ENCODE measurements at places on chromosomes 13 and 19.

DNA sequence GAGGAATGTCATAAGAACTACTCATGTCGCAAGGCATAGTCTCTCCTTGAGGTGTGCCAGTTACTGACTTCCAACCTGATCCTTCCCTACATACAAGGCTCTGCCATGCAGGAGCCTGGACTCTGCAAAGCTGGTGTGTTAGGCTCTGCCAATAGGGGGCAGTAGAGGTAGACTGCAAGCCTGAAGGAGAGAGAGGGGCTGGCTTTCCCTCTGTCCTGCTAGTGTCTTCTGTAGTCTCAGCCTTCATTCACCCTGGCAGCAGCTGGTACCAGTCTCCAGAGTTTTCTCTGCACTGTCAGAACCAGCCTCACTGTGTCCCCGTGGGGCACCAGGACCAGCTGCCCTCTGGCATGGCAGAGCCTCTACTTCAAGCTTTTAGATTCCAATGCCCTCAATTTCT, 14.5 kb downstream of the SHISA2 start:
- peak; percentile 37 for DNase-seq

DNA sequence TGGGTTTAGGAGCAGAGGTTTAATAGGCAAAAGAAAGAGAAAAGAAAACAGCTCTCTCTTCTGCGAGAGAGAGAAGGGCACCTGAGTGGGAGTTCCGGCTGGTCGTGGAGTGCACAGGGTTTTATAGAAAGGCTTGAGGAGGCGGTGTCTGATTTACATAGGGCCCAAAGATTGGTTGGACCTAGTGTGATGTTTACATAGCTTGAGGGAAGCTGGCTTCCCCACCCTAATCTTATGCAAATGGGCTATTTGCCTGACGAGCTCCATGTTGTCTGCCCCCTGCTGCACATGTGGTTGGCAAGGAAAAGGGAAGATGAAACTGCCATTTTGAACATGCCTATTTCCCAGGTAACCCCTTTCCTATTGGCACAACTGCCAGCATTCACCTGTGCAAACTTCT, 21.5 kb upstream of the MEDAG start:
- DNase-seq, result no peak

DNA sequence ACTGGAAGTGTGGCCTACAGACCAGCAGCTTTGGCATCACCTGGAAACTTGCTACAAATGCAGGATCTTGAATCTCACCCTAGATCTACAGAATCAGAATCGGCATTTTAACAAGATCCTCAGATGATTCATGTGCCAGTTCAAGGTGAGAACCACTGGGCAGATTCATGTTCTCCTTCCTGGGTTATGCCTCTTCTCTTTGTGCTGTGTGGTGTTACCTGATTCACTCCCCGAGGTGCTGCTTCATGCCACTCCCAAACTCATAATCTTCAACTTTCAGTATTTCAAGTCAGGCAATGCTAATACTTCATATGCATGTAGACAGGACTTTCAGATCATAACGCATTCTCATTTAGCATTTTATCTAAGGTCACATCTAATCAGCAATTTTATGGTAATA, 427.7 kb downstream of the FOXO1 start:
- no peak for DNase-seq

- DNase-seq, result no peak
Measured at GRCh38 chr19:27936139-27936538, 1276.8 kb downstream of the UQCRFS1 start.

- DNase-seq, result no peak
Measured at GRCh38 chr13:27927444-27928352, 7.9 kb downstream of the PDX1 start.

DNA sequence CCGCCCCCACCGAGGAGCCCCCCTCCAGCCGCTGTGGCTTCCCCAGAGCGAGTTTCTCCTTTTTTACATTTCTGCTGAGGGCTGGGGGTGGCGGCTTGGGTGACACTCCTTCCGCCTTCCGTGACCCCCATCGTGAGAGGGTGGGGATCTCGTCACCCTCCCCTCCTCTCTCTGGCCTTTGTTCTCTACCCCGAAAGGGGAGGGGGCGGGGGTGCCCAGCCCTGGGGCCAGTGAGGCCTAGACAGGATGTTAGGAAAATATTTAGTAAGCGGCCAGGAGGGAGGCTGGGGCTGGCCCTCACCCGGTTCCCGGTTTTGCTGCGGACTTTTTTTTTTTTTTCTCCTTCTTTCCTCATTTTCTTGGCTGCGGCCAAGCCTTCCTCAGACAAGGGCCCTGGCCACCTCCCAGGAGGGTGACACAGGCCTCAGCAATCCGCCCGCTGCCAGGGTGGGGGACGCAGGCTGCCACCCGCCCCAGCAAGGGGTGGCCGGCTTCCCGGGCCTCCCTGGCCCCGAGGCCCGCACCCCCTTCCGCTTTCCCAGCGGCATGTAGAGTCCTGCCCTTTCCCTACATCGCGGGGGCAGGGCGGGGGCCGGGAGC, 3.9 kb downstream of the MIDN start:
- DNase-seq, result peak; percentile 64

DNA sequence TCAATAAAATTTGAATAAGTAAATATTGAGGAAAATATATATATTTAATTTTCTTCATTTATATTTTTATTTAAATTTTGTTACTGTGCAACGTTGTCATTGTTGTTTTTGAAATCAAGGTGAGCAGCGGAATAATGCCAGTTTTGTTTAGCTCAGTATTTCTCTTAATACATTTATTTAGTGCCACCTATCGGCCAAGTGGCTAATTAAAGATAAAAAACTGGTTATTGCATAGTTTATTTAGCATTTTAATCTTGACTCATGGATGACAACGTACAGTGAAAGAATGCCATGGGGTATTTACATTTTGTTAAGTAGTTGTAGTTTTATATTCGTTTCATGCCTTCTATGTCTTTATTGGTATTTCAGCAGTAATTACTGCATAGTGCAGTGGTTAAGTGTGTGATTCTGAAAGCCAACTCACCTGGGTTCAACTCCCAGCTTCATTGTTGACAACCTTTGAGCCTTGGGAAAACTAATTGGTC, 265.9 kb downstream of the MYO16 start:
- DNase-seq, result peak; percentile 35

DNA sequence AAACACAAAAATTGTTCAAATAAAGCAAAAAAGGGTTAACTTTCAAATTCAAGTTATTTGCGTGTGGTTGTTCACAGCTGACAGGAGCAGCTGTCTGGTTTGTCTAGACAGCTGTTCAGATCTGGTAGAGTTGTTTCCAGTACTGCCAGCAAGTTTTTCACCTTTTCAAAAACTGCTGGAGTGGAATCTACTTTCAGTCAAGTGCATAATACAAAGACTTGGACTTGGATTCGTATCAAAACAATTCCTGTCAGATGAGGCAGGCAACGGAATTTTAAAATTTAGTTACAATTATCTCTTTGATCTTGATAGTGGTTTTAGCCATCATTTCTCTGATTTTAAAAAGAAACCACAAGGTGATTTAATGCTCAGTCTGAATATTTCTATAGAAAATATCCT, 51.7 kb upstream of the EEF1AKMT1 start:
- peak; percentile 21 for DNase-seq

- DNase-seq, result no peak
Measured at GRCh38 chr13:23644126-23644419, 73.9 kb downstream of the TNFRSF19 start.

GRCh38 chr19:39517432-39517831, 2.5 kb downstream of the SELENOV start:
- DNase-seq, result no peak

- DNase-seq, result peak; percentile 20
Measured at GRCh38 chr19:45507872-45508416, 665 bp downstream of the VASP start.

GRCh38 chr19:50551715-50552187, 16.5 kb downstream of the LRRC4B start:
- no peak for DNase-seq

DNA sequence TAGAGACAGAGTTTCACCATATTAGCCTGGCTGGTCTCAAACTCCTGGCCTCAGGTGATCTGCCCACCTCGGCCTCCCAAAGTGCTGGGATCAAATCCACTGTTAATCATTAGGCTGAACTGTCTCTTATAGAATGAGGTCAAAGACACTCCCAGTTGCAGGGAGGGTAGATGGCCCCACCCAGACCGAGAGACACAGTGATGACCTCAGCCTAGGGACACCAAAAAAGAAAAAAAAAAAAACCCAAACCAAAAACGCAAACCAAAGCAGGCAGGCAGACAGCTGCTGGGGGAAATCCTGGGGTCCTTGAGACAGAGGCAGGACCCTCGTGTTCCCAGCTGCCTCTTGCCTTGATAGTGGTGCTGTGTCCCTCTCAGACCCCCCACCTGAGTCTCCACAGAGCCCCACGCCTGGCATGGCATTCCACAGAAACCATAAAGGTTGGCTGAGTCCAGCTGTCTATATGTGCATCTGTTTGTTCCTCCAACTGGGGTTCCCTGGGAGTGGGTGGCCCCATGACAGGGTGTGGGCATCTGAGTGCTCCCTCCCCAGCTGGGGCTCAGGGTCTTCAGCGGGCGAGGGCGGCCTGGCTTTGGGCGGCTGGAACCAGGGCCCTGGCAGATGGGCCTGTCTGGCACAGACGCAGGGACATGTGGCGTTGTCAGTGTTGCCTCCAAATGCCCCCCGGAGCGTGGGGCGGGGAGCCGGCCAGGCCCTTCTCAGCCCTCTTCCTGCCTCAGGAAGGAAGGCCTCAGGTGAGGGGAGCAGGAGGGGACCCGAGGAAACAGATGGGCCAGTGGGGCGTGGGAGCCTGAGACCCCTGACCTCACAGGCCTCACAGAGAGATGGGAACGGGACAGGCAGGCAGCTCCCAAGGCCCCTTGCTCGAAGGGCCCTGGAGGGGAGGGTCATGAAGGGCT, 5.2 kb downstream of the DAND5 start:
- no peak for DNase-seq

GRCh38 chr19:294946-295686, 3.9 kb upstream of the PLPP2 start:
- DNase-seq, result peak; percentile 13

DNA sequence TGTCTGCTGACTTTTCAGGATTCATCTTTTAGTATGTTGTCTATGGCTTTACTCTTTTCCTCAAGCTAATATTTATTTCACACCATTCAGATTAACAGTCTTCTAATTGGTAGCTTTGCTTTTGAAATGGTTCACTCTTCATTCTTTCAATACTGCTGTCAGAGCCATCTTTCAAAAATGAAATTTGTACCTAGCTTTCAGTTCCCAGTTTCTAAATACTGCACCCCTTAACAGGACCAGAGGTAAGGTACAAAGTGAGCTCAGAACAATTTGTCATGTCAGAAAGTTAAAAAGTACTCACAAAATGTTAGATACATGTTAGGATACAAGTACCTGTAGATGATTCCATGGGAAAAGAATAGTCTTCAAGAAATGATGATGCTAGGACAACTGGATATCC, 83.0 kb downstream of the FNDC3A start:
- no peak for DNase-seq

- DNase-seq, result no peak
Measured at GRCh38 chr13:34017231-34017630, 199.3 kb downstream of the RFC3 start.

DNA sequence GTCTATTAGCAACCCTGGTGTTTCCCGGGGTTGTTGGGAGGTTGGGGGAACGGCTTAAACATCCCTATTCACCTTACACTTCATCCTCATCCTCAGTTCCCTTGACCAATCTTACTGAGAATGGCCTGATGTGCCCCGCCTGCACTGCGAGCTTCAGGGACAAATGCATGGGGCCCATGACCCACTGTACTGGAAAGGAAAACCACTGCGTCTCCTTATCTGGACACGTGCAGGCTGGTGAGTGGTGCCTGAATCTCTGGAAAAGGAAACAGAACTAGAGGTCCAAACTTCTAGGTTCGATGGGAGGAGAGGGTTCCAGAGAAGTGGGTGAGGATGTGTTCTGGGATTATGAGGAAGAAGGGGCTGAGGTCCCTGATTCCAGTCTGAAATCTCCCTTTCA, 5.9 kb downstream of the PINLYP start:
- no peak for DNase-seq
